Left ventricle myocardium superior (tissue), 1 donor: ENCODE measurements at places on chromosomes 7 and 10. TPM values are rescaled to one million over a fixed set of nuclear protein-coding genes. Genes with fewer than 3 reads are reported as not detected.

- DNase-seq, result no peak
Measured at GRCh38 chr10:29746080-29746797, 111.5 kb upstream of the SVIL start.

The ZNF862 gene
- 9.5 TPM for total RNA-seq

GRCh38 chr10:112052166-112052565 is 131.4 kb downstream of the GPAM start:
- no peak for DNase-seq

- DNase-seq, result no peak
Measured at GRCh38 chr10:100986623-100986951, 710 bp downstream of the MRPL43 start.

GRCh38 chr10:14623931-14624330 is 150.8 kb downstream of the FAM107B start:
- no peak for DNase-seq

GRCh38 chr10:930625-931325 is 730 bp downstream of the LARP4B start:
- DNase-seq, result peak; percentile 57

GRCh38 chr10:103580430-103580829 is 86.9 kb downstream of the NEURL1 start:
- no peak for DNase-seq

DNA sequence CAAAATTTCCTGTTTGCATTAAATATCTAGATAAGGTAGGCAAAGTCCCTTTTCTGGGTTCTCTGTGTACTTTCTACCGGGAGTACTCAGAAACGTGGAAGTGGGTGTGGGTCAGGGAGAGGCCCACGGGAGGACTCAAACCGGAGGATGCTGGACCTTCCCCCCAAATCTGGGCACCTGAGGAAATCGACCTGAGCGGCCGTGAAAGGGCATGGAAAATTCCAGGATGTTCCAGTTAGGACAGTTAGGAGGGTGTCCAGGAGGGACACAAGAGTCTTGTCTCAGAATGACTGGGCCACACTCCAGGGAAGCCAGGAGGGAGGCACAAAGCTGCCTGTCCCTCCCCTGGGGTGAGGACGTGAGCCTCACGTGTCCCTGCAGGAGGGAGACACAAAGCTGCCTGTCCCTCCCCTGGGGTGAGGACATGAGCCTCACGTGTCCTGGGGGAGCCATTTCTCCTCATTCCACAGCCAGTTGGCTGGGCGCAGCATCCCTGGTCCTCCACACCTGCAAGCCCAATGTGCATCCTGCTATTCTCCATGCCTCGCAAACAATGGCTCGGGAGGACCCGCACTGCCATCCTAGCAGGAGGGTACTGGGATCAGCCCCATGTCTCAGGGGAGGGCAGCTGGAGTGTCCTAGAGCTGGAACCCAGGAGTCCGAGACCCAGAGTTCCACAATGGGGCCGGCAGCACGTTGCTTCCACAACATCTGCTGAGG is 190.5 kb upstream of the PPP2R2D start:
- DNase-seq, result no peak

The PNLIPRP3 gene
- not detected for total RNA-seq
